Frontal cortex (tissue), 4 donors: ENCODE measurements at places on chromosomes 1 and 21. TPM values are rescaled to one million over a fixed set of nuclear protein-coding genes. Genes with fewer than 3 reads are reported as not detected.
A peak's percentile ranks its signal among the peaks of the same experiment; 100 is the strongest.

GRCh38 chr1:204278251-204278650 lies 64.5 kb upstream of the GOLT1A start:
- DNase-seq: no peak

GRCh38 chr1:10210841-10211804 lies 753 bp downstream of the KIF1B start:
- DNase-seq: peak; percentile 59

DNA sequence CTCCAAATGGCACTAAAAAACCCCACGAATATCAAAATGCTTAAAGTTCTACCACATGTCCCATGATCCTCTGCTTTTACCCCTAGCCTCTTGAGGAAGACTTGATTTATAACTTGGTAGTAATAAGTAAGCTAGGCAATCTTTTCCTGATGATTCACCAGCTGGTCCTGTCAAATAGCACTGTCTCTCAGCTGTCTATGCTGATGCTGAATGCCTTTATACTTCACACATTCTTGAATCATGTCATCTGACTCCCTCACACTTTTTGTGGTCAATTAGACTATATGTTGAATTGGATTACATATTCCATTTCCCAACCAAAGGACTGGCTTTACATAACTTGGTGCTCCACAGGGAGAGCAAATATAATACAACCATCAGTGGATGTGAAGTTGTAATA lies 16.6 kb downstream of the C21orf91 start:
- no peak for DNase-seq

GRCh38 chr1:37731312-37732019 lies 33.5 kb downstream of the EPHA10 start:
- no peak for DNase-seq

DNA sequence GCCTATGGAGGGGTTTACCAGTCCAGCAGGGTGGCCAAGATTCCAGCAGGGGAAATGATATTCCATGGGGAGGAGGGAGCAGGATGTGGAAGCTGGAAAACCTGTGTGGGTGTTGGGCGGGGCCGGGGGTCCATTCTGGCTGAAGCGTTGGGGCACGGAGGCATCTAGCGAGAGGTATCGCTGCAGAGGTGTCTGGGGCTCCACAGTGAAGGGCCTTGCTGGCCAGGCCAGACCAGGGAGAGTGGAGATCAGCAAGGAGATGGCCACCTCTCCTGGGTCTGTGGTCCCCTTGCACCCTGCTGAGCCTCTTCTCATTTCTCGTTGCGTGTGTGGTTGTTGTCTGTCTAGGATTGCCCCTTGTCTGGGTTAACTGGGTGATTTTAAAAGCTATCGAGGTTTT lies 6.2 kb downstream of the COQ8A start:
- no peak for DNase-seq

DNA sequence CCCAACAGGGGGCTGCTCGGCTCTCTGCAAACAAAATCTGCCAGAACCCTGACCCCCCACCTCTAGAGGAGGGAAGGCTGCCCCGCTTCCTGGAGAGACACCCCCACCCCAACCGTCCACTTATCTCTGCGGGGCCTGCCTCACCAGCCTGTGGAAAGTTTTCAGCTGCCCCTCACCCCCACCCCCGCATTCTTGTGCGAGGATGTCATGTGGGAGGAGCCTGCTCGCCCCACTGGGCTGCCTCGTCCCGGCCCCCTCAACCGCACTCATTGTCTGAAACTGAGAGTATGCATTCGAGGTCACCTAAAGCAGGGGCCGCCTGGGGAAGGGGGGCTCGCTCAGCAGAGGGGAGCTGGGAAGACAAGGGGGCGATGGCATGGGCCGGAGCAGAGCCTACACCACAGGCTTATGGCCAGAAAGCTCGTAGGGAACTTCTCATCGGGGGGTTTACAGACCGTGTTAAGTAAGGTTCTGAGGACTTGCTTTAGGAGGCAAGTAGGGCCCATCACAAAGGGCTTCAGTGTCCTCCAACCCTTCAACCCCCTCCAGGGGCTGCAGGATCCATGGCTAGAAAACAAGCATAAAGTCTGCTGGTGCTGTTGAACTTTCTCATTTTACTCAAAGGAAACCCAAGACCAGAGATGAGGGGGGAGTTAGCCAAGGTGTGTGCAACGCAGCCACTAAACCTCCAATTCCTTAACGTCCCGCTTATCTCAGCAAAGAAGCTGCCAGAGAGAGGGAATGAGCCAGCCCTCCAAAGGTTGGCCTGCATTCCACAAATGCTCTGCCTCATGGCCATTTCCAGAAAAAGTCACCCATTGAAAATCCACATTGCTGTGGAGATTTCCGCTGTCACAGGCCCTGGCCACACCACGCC lies 9.4 kb downstream of the EPHA2 start:
- DNase-seq: no peak

GRCh38 chr1:9080705-9081291 lies 11.4 kb upstream of the SLC2A5 start:
- DNase-seq: no peak

The BNIPL gene
- total RNA-seq: under 0.01 TPM

DNA sequence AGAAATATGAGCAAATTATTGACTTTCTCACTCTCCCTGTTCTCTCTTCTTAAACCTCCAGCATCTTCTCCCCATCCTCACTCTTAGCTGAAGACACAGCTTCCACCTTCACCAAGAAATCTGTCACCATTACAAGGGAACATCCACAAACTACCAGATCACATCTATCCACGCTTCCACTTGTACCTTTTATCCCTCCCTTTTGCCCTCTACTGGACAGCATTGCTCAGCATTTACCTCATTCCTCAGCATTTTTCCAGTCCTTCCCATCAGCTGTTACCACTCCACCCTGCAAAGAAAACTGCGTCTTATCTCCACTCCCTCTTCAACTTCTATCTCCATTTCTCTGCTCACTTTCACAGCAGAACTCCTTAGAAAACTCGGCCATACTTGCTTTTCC lies 42.6 kb downstream of the KCNJ6 start:
- DNase-seq: no peak

The TNFRSF4 gene
- not detected for total RNA-seq

The GSTM5 gene
- 3.7 TPM for total RNA-seq

DNA sequence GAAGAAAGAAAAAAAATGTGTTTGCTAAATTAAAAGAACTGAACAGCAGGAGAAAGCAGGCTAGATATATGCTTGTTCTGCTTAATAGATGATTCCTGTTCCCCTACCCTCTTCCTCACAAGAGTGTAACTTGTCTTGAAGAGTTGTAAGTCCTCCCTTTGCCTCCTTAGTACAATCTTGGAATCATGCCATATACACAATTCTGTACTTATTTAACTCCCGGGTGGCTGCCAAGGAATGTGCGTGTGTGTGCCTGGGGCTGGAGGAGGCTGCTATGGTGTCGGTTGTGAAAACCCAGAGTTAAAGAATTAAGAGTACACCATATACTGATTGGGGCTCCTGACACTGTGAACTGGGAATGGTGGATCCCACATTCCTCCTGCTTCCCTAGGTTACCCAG lies 194.2 kb downstream of the SIPA1L2 start:
- DNase-seq: no peak

- no peak for DNase-seq
Measured at GRCh38 chr1:233530665-233531386, 83.1 kb upstream of the KCNK1 start.

The CELA3B gene
- not detected for total RNA-seq

The GJA5 gene
- 1.6 TPM for total RNA-seq

DNA sequence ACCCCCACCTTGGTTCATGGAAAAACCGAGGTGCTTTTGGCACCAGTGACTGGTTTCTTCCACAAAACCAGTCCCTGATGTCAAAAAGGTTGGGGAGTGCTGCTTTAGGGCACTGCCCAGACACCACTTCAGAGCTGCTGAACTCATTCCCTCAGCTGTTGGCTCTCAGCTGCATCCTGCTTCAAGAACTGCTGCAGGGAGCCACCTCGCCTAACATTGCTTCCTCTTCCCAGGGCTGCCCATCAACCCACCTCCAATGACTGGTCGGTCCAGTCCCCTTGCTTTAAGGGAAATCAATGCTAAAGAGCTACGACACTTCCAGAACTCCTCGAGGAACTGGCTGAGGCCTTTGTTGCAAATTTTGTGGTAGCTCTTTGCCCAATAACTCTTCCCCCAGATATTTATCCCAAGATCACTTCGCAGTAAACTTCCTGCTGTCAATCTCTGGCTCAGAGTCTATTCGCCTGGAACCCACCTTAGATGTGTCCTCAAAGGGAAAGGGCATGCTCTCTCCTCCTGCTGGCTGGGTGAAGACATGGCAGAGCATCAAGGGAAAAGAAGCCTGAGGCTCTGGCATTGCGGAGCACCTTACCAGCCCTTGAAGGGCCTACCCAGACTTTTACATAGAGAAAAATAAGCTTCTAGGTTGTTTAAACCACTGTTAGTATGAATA lies 29.0 kb downstream of the C1orf52 start:
- DNase-seq: no peak

- DNase-seq: no peak
Measured at GRCh38 chr1:16204216-16204615, 8.2 kb downstream of the ARHGEF19 start.

DNA sequence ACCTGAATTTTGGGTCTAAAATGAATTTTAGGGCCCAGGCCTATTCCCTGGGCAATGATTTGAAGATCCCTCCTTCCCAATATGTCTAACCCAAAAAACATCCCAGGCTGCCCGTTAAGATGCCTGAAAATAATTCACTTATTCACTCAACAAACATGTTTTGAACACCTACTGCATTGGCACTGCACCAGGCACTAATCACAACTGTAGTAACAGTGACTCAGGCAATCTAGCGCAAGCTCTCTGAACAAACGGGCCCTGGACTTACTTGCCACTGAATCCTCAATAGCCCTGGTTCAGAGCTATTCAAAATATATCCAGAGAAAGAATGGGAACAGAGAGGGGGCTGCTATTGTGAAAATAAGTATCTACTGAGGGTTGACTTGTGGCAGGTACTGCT lies 4.2 kb downstream of the CD244 start:
- no peak for DNase-seq

DNA sequence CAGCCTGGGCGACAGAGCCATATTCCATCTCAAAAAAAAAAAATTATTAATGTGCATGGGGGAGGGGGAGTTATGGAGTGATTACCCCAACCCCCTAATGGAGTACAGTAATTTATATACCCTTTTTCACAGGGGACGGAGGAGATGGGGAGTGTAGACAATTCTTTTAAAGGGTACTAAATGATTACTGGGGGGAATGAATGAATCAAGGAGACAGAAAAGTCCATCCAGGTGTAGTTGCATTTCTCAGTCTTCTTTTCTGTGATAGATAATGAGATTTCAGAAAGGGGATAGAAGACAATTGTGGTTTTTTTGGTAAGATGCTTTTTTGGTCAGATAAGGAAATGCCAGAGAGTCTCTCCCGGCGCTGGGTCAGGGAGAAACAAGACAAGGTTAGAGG lies 13.0 kb downstream of the OSBPL9 start:
- DNase-seq: no peak

DNA sequence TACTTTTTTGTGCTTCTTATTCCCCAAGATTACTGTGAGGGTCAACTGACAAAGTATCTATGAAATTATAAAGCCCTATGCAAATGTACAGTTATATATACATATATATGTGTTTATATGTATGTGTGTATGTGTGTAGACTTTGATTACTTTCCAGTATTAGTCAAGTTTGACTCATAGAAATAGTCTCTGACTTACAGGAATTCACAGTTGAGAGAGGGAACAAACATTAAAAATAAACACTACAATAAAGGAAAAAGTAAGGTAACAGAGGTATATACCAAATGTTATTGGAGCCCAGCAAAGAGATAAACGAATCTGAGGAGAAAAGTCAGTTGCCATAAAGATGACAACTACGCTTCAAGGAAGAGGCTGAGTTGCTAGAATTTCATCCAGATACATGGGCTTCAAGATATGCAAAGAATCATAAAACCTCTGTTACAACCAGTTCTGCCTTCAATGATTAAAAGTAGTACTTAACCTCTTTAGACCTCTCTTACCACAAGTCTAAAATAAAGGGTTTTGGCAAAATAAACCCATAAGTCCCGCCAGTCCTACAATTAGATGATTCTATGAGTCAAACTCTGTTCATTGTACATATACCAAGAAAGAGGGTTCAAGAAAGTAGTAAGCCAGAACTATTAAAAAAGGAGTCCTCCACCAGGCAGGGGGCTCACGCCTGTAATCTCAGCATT lies 7.2 kb downstream of the IFT25 start:
- DNase-seq: no peak

GRCh38 chr1:10185759-10186158 lies 24.6 kb upstream of the KIF1B start:
- DNase-seq: no peak

The XCL1 gene
- not detected for total RNA-seq

The ADAM30 gene
- not detected for total RNA-seq
